T-helper 2 cell treated with Interferon-gamma antibody and Interleukin-4, amounts not matched to agents 100 ng/mL and 5 ng/mL, for 36 hours (primary cell): ENCODE measurements at places on chromosomes 4 and X. TPM values are rescaled to one million over a fixed set of nuclear protein-coding genes. Genes with fewer than 3 reads are reported as not detected.

The NKX3-2 gene
- not detected in 2 replicates for total RNA-seq

The CFAP299 gene
- total RNA-seq: not detected in 2 replicates

The SORBS2 gene
- total RNA-seq: not detected in 2 replicates

The TMEM255A gene
- not detected in 2 replicates for total RNA-seq

The CXCL11 gene
- 0.11 and 0.48 TPM in 2 replicates for total RNA-seq

The SLC26A1 gene
- 0.43 TPM in 1 of 2 replicates, not detected in the other for total RNA-seq

The SPACA5 gene
- not detected in 2 replicates for total RNA-seq

The AMOT gene
- 2.3 and 3.1 TPM in 2 replicates for total RNA-seq

The FOXR2 gene
- total RNA-seq: not detected in 2 replicates

The CDKN2AIP gene
- 27.6 and 28.2 TPM in 2 replicates for total RNA-seq

The CHRNA9 gene
- total RNA-seq: 0.39 and 0.64 TPM in 2 replicates

The SPANXN5 gene
- not detected in 2 replicates for total RNA-seq

The TEX13D gene
- not detected in 2 replicates for total RNA-seq

The ATP5ME gene
- total RNA-seq: 203 and 214 TPM in 2 replicates

The HEPH gene
- 0.18 TPM in 1 of 2 replicates, not detected in the other for total RNA-seq

The YY2 gene
- 2.1 and 2.3 TPM in 2 replicates for total RNA-seq

The TRIM61 gene
- 3.6 and 3.8 TPM in 2 replicates for total RNA-seq

The ZNF674 gene
- 4.1 and 4.7 TPM in 2 replicates for total RNA-seq

The CXCR3 gene
- 32.8 and 35.1 TPM in 2 replicates for total RNA-seq

The NLRP2B gene
- not detected in 2 replicates for total RNA-seq

The CT45A5 gene
- 0.23 TPM in 1 of 2 replicates, not detected in the other for total RNA-seq

The IDUA gene
- total RNA-seq: 35.3 and 36.0 TPM in 2 replicates

The NPY1R gene
- total RNA-seq: not detected in 2 replicates

The SASH3 gene
- total RNA-seq: 199 and 210 TPM in 2 replicates

The LPAR4 gene
- not detected in 2 replicates for total RNA-seq

The TLR7 gene
- total RNA-seq: not detected in 2 replicates

The LANCL3 gene
- 0.25 and 0.34 TPM in 2 replicates for total RNA-seq

The ATOH1 gene
- not detected in 2 replicates for total RNA-seq

The CITED1 gene
- 1.4 TPM in 1 of 2 replicates, not detected in the other for total RNA-seq
